ENCODE measurements at places on chromosomes 7 and 10.

GRCh38 chr7:98303906-98304305 lies 22.4 kb downstream of the BRI3 start:
- no peak for DNase-seq

GRCh38 chr10:60739558-60739957 lies 38.7 kb upstream of the CDK1 start:
- DNase-seq, result peak; percentile 21

GRCh38 chr7:122306320-122307227 lies 2.0 kb upstream of the FEZF1 start:
- no peak for DNase-seq

GRCh38 chr7:883055-884021 lies 7.0 kb downstream of the GET4 start:
- no peak for DNase-seq

- DNase-seq, result peak; percentile 9
Observed at GRCh38 chr10:19749185-19749729, 67.0 kb upstream of the PLXDC2 start.

GRCh38 chr7:28163949-28164348 lies 16.6 kb downstream of the JAZF1 start:
- DNase-seq, result no peak

GRCh38 chr10:109960682-109961081 lies 37.4 kb upstream of the XPNPEP1 start:
- no peak for DNase-seq

DNA sequence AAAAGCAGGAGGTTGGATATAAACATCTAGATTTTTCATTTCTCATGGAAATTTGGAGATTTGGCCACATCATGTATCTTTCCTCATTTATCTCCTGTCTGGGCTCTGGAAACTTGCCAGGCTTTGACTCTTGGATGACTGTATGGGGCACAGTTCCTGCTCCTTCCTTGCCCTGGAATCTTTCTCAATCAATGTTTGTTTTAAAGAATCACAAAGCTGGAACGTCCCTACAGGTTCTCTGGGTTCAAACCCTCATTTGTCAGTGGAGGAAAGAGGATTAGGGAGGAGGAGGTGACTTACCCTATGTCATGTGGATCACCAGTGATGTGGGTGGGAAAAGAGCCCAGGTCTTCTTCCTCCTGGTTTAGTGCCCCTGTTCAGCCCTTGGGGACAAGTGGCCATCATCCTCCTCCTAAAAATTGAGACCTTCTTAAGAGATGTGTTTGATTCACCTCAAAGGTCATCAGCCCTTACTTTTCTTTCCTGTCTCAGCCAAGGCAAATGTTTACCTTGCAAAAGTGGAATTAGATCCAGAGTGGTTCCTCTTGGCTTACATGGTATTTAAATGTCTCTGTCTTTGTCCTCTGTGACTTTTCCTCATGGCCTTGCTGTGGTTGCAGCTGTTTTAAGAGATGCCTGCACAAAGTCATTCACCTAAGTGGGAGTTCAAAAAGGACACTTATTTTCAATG lies 38.8 kb upstream of the PDZD8 start:
- no peak for DNase-seq

DNA sequence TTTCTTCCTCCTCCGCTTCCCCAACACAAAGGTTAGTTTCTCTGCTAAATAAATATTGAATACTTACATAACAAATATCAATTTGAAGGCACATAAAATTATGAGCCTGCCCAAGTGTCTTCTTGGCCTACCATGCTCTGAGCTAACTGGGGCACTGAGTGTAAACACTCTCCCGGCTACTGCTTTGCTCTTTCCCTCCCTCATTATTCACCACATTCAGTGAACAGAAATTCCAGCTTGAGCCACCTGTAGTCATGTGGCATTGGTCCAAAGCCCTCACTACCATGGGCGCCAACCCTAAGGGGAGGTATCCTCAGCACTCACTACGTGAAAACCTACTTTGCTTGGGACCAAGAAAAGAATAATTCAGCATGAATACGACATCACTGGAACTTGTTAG lies 409.0 kb downstream of the KCNMA1 start:
- DNase-seq, result no peak

- DNase-seq, result no peak
Observed at GRCh38 chr7:98423043-98423442, 22.2 kb upstream of the BAIAP2L1 start.

DNA sequence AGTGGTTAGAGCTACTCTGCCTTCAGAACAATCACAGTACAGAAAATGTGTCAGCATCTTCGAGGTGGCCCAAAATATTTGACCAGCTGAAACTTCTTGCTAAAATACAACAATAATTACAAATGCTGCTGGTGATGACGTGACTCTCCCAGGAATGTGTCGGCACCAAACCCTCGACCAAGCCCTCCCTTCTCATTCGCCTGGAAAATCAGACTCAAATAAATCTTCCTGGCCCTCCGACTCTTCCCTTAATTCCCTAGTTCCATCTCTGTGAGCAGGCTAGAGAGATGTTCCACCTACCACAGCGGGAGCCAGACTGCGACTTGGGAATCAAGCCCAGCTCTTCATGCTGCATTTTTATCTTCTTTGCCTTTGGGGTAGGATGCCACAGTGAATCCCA lies 4.1 kb downstream of the PRSS2 start:
- no peak for DNase-seq

GRCh38 chr10:14563359-14563940 lies 211.2 kb downstream of the FAM107B start:
- no peak for DNase-seq

- DNase-seq, result no peak
Observed at GRCh38 chr7:156158693-156159092, 346.4 kb upstream of the SHH start.

- no peak for DNase-seq
Observed at GRCh38 chr10:128534686-128535085, 408.5 kb upstream of the MKI67 start.

GRCh38 chr10:70601746-70602145 lies 795 bp downstream of the PRF1 start:
- DNase-seq, result no peak

DNA sequence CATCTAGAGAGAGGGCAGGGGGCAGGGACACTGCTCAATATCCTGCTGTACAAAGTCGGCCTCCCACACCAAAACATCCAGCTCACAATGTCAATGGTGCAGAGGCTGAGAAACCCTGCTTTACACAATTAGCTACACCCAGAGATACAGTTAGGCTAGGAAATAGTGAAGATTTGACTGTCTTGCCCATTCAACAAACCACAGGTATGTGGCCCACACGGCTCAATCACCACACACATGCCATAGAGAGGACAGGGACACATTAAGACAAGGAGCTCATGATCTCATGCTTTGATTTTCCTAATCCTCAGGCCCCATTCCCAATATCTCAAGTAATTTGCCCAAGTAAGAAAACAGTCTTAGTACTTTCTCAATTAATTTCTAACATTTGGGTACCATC lies 110.4 kb downstream of the OSBPL3 start:
- peak; percentile 20 for DNase-seq

- no peak for DNase-seq
Observed at GRCh38 chr10:89891006-89891535, 189.7 kb downstream of the KIF20B start.

DNA sequence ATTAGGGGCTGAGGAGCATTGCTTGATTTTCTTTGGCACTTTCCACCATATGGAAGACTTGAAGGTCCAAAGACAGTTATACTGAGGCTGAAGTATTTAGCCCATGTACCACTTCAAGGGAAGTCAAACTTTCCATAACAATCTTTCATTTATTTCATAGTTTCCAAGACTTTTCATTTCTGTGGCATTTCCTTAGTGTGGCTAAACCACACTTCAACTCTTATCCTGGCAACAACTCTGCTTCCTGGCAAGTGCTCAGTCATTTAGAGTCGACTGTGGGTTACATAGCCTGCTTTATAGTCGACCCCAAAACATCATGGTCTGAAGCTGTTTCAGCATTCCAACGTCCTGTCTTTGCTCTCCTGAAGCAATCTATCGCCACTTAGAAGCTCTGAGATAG lies 343.0 kb upstream of the SEMA3D start:
- no peak for DNase-seq

GRCh38 chr7:107725138-107725740 lies 18.7 kb upstream of the CBLL1 start:
- DNase-seq, result peak; percentile 35

GRCh38 chr10:30114881-30115625 lies 55.7 kb upstream of the JCAD start:
- DNase-seq, result no peak

DNA sequence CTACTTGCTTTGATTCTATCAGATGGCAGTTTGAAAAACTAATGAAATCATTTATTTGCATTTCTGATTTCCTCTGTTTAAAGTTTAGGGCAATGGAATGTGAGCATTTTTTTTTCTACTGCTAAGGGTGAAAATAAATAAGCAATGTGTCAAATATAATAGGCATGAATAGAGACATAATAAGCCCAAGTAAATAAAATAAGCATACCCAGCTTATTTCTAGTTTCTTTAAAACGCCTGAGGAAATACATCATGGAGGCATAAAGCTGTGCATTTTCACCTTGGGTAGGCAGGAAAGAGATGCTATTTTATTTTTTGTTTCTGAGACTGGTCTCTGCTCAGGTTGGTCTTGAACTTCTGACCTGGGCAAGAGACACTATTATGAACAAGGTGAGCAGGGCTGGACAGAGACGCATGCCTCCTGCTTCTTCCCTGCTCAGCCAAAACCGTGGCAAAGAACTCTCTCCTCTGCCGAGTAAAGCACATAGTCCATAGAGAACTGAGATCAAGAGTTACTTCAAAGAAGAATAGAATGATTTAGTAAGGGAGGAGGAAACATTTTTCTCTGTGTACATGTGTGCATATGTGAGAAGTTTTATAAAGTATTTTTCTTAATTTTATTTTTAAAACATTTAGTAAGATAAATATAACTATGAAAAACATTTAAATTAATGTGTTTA lies 138.1 kb downstream of the GNAI1 start:
- DNase-seq, result no peak

DNA sequence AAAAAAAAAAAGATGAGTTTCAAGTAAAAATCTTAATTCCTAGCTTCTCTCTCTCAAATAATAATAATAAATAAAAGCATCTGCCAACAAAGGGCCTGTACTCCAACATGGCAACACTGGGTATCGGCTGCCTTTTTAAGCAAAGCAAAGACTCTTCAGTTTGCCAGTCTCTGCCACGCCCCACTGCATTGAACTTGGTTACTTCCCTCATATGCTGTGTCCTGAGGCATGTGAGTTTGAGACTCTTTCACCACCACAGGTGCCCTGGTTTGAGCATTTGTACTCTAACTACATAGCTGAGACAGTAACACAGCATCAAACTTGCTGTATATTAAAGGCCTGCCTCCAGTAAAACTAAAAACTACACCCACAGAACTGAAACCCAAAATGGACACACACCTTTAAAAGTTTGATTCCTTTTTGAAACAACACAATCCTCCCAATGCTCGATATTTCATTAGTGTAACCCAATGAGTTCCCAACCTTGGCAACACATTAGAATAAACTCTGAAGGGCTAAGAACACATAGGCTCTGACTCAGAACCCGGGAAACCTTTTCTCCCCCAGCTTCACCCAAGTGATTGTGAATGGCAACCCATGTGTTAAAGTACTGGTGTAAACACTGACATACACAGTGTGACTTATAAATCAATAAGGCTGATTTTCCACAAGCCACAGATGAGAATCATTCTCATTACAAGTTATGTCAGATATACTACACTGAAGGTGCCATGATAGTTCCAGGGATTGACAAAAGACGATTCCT lies 12.0 kb downstream of the JAZF1 start:
- no peak for DNase-seq

DNA sequence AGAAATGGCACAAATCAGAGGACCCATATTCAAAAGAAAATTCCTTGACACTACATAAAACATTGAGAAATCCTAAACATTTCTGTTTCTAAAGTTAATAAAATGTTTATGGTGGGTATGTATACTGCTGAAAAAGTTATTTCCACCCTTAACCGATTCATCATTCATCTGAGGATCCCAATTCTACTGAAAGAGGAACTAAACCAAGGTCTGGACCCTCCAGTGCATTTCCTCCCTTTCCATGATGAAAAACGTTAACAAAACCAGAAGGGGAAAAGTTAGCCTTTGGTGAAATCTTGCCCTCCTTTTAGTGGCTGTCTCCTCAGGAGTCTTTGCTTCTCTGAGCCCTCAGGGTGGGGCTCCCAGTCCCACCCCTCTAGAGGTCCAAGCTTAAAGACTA lies 144.5 kb upstream of the ASAH2 start:
- DNase-seq, result no peak
